ENCODE measurements at places on chromosomes 3 and 15. TPM values are rescaled to one million over a fixed set of nuclear protein-coding genes. Genes with fewer than 3 reads are reported as not detected.

CLDN18 gene
- total RNA-seq: not detected

WDR93 gene
- not detected for total RNA-seq

ARPIN gene
- 11.1 TPM for total RNA-seq

CISH gene
- 0.94 TPM for total RNA-seq

FBXO40 gene
- total RNA-seq: not detected

ZDHHC23 gene
- total RNA-seq: 0.70 TPM

MYLK gene
- 85.2 TPM for total RNA-seq

ATP13A5 gene
- not detected for total RNA-seq

TM4SF18 gene
- total RNA-seq: 0.15 TPM

XCR1 gene
- 0.23 TPM for total RNA-seq

IL16 gene
- total RNA-seq: under 0.01 TPM

ZBTB20 gene
- 18.6 TPM for total RNA-seq

SLCO3A1 gene
- total RNA-seq: 3.4 TPM

NT5DC2 gene
- 95.5 TPM for total RNA-seq

PLA2G4E gene
- not detected for total RNA-seq

GPR160 gene
- total RNA-seq: 0.15 TPM

GOLGA8G gene
- total RNA-seq: not detected

ANKRD63 gene
- not detected for total RNA-seq

GABRR3 gene
- total RNA-seq: not detected

ARGFX gene
- not detected for total RNA-seq

ATG3 gene
- 66.9 TPM for total RNA-seq

PLA1A gene
- total RNA-seq: 0.08 TPM

REC114 gene
- not detected for total RNA-seq

PEX11A gene
- 5.0 TPM for total RNA-seq

CCR3 gene
- 0.94 TPM for total RNA-seq

CGNL1 gene
- total RNA-seq: 0.59 TPM

GP9 gene
- not detected for total RNA-seq

EPHB3 gene
- 9.4 TPM for total RNA-seq

C3orf22 gene
- total RNA-seq: not detected

P3H2 gene
- total RNA-seq: 2.6 TPM

SLC22A14 gene
- total RNA-seq: 0.23 TPM

KCNMB3 gene
- 1.3 TPM for total RNA-seq

LMOD3 gene
- not detected for total RNA-seq

ITIH4 gene
- 0.82 TPM for total RNA-seq

EFHB gene
- 0.23 TPM for total RNA-seq

OPA1 gene
- total RNA-seq: 62.5 TPM

ADGRG7 gene
- 0.12 TPM for total RNA-seq

UCN2 gene
- under 0.01 TPM for total RNA-seq

MTMR10 gene
- total RNA-seq: 15.2 TPM

TICRR gene
- total RNA-seq: 0.35 TPM

THBS1 gene
- 3,043 TPM for total RNA-seq

CPLX3 gene
- not detected for total RNA-seq

IGSF11 gene
- 0.12 TPM for total RNA-seq

LRRC49 gene
- 10.9 TPM for total RNA-seq

IGSF10 gene
- 0.15 TPM for total RNA-seq

GOLGA8Q gene
- 1.1 TPM for total RNA-seq

ADAMTSL3 gene
- total RNA-seq: 0.75 TPM

CSPG5 gene
- total RNA-seq: 0.12 TPM

COL8A1 gene
- total RNA-seq: 7.8 TPM

SPINT1 gene
- total RNA-seq: not detected

MYO9A gene
- total RNA-seq: 49.7 TPM

CPNE4 gene
- total RNA-seq: not detected
